ENCODE measurements at places on chromosomes 6 and 20. TPM values are rescaled to one million over a fixed set of nuclear protein-coding genes. Genes with fewer than 3 reads are reported as not detected.

DNA sequence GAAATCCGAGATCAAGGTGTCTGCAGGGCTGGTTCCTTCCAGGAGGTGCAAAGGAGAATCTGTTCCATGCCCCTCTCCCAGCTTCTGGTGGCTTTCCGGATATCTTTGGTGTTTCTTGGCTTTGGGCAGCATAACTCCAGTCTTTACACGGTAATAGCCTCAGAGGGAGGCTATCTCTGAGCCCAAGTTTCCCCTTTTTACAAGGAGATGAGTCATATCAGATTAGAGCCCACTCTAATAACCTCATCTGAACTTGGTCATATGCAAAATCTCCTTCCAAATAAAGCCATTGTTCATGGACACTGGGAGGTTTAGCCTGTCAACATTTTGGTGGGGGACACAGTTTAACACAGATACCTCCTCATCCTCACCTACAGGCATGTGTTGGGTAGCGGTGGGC, 213.7 kb downstream of the ATXN1 start:
- no peak for DNase-seq

DNA sequence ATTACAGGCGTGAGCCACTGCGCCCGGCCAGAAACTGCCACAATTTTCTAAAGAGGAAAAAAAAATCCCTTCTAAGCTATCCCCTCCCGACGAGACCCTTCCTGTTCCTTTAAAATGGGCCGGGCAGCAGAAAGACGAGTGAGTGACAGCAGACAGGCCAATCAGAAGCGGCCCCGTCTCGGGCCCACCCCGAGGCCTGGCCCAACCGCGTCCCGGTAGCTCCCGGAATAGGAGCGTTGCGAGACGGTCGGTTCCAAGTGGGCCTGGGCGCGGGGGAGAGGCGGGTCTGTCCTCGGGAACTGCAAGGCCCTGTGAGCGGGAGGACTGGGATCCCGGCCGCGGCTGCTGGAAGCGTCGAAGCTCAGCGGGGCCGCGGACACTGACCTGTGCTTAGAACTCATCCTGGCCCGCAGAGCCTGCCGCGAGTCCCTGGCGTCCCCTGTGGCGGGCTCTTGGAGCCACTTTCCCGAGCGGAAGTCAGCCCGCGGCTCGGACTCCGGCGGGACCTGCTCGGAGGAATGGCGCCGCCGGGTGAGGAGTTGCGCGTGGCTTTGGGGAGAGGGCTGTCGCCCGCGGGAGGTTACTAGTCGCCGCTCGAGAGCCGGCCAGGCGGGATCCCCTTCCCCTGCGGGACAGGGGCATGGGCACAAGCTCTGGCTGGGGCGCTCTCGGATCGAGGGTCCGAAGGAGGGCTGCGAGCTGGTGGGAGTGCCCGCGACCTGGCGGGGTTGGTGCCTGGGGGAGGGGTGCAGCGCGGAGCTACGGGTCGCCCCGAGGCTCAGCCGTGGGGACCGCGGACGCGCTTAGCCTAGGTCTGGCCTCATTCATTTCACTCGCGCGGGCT, at the start of the genes MROH8 and RPN2:
Gene MROH8 (minus strand): TSS at position 710 of the 844 bp plus-strand sequence.
Gene RPN2 (plus strand): TSS at position 492 of the 844 bp plus-strand sequence. CDS start 27 bp downstream, at position 519.
- DNase-seq: peak; percentile 99

- no peak for DNase-seq
Observed at GRCh38 chr6:28693751-28694443, 168.2 kb downstream of the GPX5 start.

- DNase-seq: peak; percentile 66
Observed at GRCh38 chr20:22924046-22924737, 110.9 kb upstream of the SSTR4 start.

- no peak for DNase-seq
Observed at GRCh38 chr20:42611423-42611822, 578.3 kb downstream of the PTPRT start.

GRCh38 chr6:147222160-147222838, 18.1 kb downstream of the STXBP5 start:
- peak; percentile 12 for DNase-seq

- DNase-seq: no peak
Observed at GRCh38 chr6:156729248-156729647, 47.9 kb upstream of the ARID1B start.

MCHR2 gene
- polyA plus RNA-seq: not detected

TSHZ2 gene
- 14.1 TPM for polyA plus RNA-seq

DNA sequence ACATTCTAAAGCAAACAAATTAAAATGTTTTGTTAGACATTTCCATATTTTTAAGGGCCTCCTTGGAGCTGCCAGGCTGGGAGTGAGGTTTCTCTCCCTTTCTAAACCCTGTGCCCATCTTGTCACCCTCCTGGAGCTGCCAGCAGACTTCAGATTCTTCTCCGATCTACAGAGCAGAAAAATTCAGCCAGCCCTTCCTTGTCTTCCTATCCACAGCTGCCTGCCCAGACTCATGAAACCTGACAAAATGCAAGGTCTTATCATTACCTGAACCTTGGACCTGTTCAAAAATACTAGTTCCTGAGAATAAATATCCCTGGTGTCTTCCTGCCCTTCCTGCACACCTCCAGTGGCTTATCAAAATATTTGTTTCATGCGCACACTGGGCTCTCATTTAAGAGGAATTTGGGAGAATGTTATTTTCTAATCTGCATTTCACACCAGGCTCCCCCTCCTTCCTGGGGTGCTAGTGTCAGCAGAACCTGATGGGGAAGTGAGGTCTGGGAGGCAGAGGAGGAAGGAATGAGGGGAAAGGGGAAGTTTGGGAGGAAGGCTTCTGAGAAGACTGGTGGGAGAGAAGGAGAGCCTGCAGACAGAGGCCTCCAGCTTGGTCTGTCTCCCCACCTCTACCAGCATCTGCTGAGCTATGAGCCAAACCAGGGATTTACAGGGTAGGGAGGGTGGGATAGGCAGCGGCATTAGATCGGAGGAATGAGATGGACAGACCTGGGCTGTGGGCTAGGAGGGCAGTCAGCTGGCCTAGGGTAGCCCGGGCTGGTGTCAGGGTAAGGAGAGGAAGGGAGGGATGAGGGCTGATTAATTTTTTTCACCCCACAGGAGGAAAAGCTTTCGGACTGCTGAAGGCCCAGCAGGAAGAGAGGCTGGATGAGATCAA, at the start of gene AIF1:
Gene AIF1 (plus strand): TSS at position 551 of the 895 bp plus-strand sequence. CDS start 96 bp downstream, at position 647.
- no peak for DNase-seq

DNA sequence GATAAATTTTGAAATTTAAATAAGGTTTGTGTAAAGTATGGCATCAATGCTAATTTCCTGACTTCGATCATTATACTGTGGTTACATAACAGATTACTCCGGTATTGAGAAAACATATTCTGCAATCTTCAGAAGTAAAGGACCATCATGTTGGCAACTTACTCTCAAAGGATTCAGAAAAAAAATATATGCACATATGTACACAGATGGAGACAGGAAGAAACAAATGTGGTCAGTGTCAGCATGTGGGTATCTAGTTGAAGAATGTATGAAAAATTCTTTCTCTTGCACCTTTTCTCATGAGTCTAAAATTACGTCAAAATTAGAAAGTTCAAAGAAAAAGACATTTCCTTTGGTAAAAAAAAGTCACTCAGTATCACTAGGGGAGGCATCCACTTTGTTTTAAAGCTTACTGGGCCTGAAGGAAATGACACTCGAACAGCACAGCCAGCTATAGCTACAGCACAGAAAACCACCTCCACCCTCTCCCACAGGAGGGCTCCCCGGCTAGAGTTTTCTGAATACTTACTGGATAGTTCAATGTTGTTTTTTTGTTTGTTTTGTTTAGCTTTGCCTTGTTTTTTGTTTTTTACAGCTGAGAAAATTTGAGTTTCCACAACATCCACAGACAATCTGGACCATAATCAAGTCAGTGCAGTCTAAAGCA, 317.2 kb upstream of the AGPAT4 start:
- peak; percentile 63 for DNase-seq

GRCh38 chr20:5214826-5215225, 88.0 kb downstream of the CDS2 start:
- DNase-seq: no peak

RFX6 gene
- not detected for polyA plus RNA-seq

- DNase-seq: no peak
Observed at GRCh38 chr6:41672816-41673703, 34.8 kb downstream of the MDFI start.

TMC2 gene
- 0.07 TPM for polyA plus RNA-seq

GRCh38 chr6:43728586-43728985, 41.0 kb upstream of the MRPS18A start:
- DNase-seq: no peak

DNA sequence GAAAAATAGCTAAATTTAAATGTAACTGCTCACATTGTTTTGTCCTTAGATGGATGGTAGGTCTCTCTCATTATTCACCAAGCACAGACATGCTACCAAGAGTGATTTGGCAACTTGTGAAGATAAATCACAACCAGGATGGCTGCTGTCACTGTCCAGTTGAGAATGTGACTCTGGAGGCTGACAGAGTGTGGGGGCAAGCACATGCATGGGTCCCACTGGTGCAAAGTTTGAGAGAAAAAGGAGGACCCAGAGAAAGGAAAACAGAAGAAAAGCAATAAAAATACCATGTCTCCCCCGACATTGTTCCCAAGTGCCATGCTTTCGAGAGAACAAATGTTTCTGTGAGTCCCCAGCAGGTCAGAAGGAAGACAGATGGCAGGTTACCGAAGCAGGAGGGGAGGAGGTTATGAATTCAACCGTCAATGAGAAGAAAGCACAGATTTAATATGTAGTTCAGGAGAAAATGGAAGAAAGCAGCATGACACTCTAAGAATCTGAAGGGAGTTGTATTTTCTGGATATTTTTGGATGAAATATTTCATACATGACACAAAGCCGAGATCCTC, 73.0 kb upstream of the TSHZ2 start:
- no peak for DNase-seq

SLC22A23 gene
- polyA plus RNA-seq: 3.8 TPM

GRCh38 chr6:44064948-44065272, 62.3 kb downstream of the MRPL14 start:
- no peak for DNase-seq

DNA sequence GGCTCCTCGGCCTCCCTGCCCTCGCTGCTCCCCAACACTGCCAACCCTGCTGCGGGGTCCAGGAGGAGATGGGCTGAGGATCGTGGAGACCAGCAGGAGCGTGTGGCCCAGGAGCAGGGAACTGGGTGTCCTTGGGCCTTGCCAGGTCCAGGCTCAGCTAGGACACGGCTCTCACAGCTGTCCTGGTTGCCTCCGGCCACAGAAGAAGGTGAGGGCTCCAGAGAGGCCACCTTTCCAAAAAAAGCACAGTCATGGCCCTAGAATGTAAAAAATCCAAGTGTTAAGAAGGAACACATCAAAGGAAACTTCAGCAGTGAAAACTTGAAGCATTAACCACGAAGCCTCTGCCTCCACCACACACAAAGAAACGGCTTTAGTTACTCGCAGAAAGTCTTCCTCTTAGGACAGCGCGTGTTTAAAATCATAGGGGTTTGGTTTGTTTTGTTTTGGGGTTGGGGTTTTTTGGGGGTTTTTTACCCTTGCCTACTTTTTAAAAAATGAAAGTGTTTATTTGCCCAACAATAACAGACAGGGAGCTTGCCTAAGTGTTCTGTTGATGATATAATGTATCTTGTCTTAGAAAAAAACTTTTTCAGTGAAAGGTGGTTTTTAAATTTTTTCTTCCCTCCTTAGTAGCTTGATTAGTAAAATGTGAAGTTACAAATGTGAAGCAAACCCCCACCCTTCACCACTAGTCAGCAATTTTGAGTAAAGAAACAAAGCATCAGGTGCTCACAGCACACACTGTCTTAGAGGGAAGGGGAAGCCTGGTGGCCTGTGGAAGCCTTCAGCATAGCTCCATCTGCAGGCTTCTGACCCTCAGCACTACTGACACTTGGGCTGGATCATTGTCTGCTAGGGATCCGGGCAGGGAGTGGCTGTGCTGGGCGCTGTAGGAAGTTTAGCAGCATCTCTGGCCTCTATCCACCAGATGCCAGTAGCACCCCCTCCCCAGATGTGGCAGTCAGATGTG, 60.0 kb downstream of the PTPN1 start:
- DNase-seq: no peak

ID4 gene
- polyA plus RNA-seq: 4.7 TPM

- no peak for DNase-seq
Observed at GRCh38 chr6:39387785-39388184, 65.3 kb upstream of the KCNK16 start.

DNA sequence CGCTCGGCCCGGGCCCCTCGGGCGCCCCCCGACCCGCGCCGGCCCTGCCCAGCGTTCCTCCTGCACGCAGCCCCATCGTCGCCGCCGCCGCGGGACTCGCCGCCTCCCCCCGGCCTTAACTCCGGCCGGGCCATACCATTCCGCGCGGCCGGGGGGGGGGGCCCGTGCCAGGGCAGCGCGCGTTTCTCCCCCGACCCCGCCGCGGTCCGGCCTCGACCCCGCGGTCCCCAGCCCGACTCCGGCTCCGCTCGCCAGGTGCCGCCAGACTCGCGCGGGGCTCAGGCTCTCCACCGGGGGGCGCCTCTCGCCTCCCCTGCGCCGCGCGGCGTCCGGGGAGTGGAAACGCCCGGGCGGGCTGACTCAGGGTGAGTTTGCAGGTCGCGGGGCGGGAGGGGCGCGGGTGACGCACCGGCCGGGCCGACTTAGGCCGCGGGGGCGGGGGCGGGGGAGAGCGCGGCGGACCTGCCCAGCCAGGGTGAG, at the start of gene SRXN1:
Gene SRXN1 (minus strand): TSS at position 91 of the 480 bp plus-strand sequence. CDS start 15 bp downstream, at position 76.
- peak; percentile 88 for DNase-seq

HLA-DRB1 gene
- 12.7 TPM for polyA plus RNA-seq

- no peak for DNase-seq
Observed at GRCh38 chr6:37589198-37589597, 89.5 kb upstream of the CCDC167 start.

DCDC2 gene
- 0.14 TPM for polyA plus RNA-seq

PSORS1C2 gene
- polyA plus RNA-seq: not detected
